ENCODE measurements at places on chromosomes 3 and 15.

DNA sequence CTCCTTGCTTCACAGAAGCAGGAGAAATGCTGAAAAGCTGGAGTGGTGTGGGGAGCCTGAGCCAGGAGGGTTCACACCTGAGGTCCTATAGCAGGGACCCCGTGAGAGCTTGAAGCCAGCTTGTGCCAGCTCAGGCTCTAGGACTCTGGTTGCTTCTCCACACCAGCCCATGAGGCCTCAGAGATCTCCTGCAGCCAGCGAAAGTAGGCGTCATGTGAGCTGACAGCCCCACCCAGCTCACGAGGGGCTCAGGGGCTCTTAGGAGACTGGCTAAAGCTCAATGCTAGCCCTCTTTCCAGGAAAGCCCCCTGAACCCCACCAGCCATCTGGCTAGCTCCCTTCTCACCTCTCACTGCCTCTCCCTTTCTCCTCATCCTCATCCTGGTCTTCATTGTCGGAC is 16.9 kb upstream of the CPEB1 start:
- no peak for DNase-seq

DNA sequence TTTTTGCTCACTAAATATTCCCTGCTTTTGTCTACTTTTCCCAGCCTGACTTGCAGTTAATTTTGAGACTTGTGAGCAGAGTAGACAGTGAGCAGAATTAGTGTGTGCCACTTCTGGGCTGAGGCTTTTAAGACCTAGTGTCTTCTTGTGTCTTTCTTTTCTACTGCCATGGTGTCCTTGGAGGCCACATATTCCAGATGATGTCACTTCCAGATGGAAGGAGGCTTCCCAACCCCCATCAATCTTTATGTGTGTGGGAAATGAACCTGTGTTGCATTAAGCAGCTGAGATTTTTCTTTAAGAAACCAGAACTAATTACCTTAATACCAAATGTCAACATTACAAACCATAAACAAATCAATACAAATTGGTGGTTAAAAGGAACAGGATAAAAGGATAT is 774.7 kb upstream of the ROBO1 start:
- DNase-seq, result no peak

- no peak for DNase-seq
These were observed 311.2 kb downstream of the OCA2 start for GRCh38 chr15:27787931-27788330.

DNA sequence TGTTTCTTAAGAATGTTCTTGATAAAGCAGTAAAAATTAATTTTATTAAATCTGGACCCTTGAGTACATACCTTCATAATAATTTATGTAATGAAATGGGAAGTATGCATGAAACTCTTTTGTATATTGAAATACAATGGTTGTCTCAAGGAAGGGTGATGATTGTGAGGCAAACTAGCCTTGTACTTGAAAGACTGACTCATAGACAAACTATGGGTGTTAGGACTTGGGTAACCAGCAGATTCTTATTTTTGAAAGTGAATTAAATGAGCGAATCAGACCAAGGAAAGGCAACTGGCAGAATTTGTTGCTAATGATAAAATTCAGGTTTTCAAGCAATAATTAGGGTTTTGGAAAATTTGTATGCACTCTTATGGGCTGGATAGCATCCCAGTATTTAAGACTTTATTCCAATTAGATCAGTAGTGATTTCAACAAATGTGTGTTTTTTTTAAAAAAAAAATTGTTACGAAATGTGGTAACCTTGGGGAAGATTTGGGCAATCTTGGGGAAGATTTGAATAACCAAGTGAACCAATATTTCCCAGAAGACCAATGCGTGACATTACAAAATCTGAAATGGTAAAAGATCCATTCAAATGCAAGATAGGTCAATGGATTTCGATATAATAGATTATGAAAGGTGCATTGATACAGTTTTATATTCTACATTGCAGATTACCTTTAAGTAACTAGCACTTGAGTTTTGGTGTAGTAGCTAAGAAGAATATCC is 42.0 kb downstream of the ATP2C1 start:
- DNase-seq, result no peak

DNA sequence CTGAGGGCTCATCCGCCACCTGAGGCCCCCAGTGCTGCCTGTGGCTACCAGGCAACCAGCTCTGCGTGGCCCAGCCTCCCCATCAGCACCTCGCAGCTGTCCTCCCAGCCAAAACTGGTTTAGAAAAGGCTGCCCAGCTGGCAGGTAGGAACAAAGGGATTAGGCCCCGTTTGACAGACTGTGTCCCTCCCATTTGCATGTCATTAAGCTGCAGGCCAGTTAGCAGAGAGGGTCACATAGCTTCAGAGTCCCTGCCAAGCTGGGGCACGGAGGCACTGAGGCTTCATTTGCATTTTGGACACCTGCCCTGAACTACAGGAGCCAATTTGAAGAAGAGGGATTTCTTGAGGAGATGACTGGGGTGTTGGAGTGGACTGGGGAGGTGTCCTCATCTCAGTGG is 177.9 kb downstream of the TLE3 start:
- DNase-seq, result no peak

- DNase-seq, result no peak
These were observed 105.5 kb upstream of the SMAD3 start for GRCh38 chr15:66959875-66960274.

Measured in activated effector memory CD4-positive, alpha-beta T cell treated with anti-CD3 and anti-CD28 coated beads, Interleukin-2, amount 50 U/mL, for 16 hours (primary cell).